ENCODE measurements at places on chromosomes 1 and 21. TPM values are rescaled to one million over a fixed set of nuclear protein-coding genes. Genes with fewer than 3 reads are reported as not detected.

UBE2U gene
- total RNA-seq = not detected

YARS1 gene
- total RNA-seq = 160 TPM

SCP2 gene
- total RNA-seq = 134 TPM

WNT4 gene
- total RNA-seq = under 0.01 TPM

ZRANB2 gene
- 15.3 TPM for total RNA-seq

LY9 gene
- not detected for total RNA-seq

ADGRB2 gene
- 6.2 TPM for total RNA-seq

CFAP126 gene
- total RNA-seq = not detected

AIRE gene
- not detected for total RNA-seq

OR2L5 gene
- not detected for total RNA-seq

GPA33 gene
- not detected for total RNA-seq

NTMT2 gene
- not detected for total RNA-seq

RHOU gene
- 0.45 TPM for total RNA-seq

EPHB2 gene
- 8.1 TPM for total RNA-seq

CACNA1S gene
- not detected for total RNA-seq

RASAL2 gene
- total RNA-seq = 21.6 TPM

WDTC1 gene
- 18.6 TPM for total RNA-seq

KAZN gene
- 10.9 TPM for total RNA-seq

FRRS1 gene
- total RNA-seq = 52.8 TPM

RGSL1 gene
- not detected for total RNA-seq
